ENCODE measurements at places on chromosomes 5 and 9.

GRCh38 chr5:57299986-57300385 is 126.1 kb downstream of the GPBP1 start:
- no peak for DNase-seq

DNA sequence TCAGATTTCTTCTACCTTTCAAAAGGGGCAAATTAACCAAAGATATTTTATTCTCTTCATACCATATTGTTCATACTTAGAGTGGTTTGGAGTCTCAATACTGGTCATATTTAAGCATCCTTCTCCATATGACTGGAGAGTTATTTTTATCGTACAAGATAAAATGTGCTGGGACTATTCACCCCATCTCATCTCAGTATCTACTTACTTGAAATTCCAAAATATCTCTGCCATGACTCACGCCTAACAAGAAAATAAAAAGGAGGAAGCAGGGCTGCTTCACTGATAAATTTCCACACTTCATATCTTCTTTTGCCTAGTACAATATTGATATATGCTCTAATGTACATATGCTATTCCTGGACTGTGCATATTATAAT is 277.9 kb upstream of the CDH9 start:
- no peak for DNase-seq

GRCh38 chr5:354581-355378 is 33.3 kb downstream of the AHRR start:
- DNase-seq, result no peak

- DNase-seq, result no peak
Observed at GRCh38 chr5:60076746-60077145, 183.2 kb upstream of the PDE4D start.

DNA sequence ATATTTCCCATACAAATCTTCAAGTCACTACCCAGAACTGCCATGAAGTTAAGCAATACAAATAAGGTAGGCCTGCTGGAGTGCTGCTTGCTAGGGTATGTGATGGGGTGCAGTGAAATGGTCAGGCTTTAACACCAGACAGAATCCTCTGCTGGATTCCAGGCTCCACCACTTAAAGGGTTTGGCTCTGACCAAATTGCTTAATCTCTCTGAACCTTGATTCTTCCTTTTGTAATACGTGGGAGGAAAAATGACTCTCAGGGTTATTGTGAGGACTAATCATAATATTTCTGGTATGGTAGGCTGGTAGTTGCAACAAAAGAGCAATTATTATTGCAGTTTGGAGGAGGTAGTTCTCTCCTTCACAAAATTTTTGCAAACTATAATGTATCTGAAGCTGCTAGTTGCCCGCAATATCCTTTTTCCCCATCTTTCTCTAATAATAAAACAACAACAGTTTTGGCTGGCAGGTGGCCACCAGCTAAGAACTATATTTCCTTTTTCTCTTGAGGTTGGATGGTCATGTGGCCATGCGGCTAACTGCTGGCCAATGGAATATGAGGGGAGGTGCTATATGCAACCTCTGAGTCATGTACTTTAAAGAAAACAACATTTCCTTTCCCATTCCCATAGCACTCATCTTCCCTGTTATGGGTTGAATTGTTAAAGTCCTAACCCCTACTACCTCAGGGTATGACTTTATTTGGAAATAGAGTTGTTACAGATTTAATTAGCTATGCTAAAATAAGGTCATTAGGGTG is 44.1 kb downstream of the CCL28 start:
- DNase-seq, result no peak

GRCh38 chr5:160486573-160486972 is 64.9 kb downstream of the PTTG1 start:
- DNase-seq, result no peak

- DNase-seq, result peak; percentile 35
Observed at GRCh38 chr5:62093976-62094375, 212.0 kb upstream of the KIF2A start.

DNA sequence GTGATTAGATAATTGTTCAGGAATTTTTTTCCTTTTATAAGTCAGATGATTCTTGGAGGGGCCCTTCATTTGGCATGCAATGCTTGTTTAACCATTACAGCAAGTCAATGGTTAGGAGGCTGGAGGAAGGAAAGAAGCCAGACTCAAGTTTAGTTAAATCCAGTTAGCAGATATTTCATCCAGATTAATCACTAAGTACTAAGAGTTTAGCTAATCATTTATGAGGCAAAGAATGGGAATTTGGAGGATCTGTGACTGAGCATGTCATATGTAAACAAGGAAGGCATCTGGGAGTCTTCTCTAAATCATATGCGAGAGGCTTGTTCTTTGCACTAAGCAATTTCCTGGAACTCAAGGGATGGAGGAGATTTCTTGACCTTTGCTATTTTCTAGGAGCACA is 145.3 kb upstream of the SGCD start:
- no peak for DNase-seq

DNA sequence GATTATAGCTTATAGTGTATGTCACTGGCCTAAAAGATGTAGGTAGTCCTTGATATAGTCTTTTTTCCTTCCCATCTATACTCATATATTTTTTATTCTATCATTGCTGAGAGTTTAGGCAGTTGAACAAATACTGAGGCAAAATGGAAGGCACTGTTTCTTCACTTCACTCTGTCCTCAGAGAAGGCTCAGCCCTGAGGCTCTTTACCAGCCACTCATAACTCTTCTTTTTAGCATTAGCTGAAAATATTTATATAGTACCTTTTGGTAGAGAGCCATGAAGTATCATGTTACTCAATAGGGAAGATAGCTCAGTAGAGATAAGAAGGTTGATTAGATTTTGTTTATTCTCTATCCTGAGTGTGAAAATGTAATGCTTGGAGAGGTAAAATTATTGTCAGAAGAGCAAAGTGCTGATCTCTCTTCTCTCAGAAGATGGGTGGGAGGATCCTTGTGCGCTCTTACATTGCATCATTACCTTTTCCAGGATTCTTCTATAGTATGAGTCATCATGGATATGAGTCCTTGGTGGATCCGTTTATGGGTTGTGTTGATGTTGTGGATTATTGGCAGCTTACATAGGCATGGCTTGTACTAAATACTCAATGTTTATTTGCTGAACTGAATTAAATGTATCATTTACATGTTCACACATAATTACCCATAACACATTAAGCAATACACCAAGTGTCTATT is 88.1 kb downstream of the ANXA1 start:
- DNase-seq, result no peak

GRCh38 chr9:95131023-95131943 is 186.2 kb downstream of the FANCC start:
- DNase-seq, result peak; percentile 73

GRCh38 chr5:139683295-139684271 is 35.4 kb downstream of the CXXC5 start:
- no peak for DNase-seq

DNA sequence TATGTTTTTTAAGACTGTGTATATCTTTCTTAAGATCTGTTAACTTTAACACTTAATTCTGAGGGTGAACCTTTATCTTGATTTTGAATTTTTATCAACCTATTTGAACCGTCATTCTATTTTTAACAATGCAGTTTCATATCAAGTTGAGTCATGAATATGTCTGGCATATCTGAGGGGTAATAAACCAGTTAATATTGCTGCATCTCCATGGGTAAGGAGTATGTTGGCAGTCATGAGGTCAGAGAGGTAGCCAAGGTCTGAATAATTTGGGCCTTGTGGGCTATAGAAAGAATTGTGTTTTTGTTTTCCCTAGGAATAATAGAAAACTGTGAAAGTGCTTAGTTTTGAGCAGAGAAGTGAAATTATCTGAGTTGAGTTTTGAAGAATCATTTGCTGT is 419.0 kb downstream of the PLK2 start:
- no peak for DNase-seq

- DNase-seq, result peak; percentile 10
Observed at GRCh38 chr5:44565902-44566301, 176.7 kb upstream of the FGF10 start.

All from ELF-1 (cell line).